CD8-positive, alpha-beta memory T cell (primary cell): ENCODE measurements at places on chromosomes 5 and 9. TPM values are rescaled to one million over a fixed set of nuclear protein-coding genes. Genes with fewer than 3 reads are reported as not detected.

Gene SLC36A2
- not detected for total RNA-seq

Gene LECT2
- not detected for total RNA-seq

Gene TEX48
- 0.86 TPM for total RNA-seq

Gene DEPDC1B
- 14.7 TPM for total RNA-seq

Gene PAPPA
- not detected for total RNA-seq

Gene SGCD
- total RNA-seq: 0.11 TPM

Gene GARIN3
- total RNA-seq: 0.29 TPM

Gene ANKRD18B
- total RNA-seq: not detected

Gene SPATA31D4
- not detected for total RNA-seq

Gene GRIN1
- not detected for total RNA-seq

Gene LCN12
- total RNA-seq: 1.3 TPM

Gene PSIP1
- total RNA-seq: 86.3 TPM

Gene CDH9
- not detected for total RNA-seq

Gene LCN9
- not detected for total RNA-seq

Gene GRXCR2
- total RNA-seq: not detected

DNA sequence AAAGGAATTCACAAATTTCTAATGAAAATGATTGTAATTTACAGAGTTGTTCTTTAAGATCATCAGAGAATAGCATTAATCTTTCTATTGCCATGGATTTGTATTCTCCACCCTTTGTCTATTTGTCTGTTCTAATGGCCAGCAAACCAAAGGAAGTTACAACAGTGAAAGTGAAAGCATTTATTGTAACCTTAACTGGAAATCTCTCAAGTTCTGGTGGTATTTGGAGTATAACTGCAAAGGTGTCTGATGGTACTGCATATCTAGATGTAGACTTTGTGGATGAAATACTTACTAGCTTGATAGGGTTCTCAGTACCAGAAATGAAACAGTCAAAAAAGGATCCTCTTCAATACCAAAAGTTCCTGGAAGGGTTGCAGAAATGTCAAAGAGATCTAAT lies 21.7 kb downstream of the RMI1 start:
- DNase-seq: no peak

- DNase-seq: no peak
Measured at GRCh38 chr5:26259081-26259480, 779.3 kb downstream of the CDH9 start.

GRCh38 chr9:108272349-108272899 lies 583.4 kb downstream of the ACTL7B start:
- DNase-seq: no peak

DNA sequence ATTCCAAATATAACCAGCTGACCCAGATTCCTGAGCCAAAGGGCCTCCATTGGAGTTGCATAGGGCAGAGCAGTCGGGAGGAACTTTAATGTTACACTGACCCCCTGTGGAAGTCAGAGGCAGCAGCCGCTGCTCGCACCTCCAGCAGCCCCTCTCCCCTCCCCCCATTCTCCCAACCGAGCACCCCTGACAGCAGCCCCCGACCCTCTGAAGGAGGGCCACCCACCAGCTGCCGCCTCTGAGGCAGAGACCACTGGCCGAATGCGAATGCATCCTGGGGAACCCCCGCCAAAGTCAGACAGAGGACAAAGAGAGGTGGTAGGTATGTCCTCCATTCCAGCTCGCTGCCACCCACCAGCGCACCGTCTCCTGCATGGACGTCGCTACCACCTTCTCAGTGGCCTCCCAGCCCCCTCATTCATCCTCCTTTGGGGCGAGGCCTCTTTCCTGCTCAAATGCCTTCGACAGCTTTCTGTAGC lies 231.0 kb downstream of the CDK5RAP2 start:
- no peak for DNase-seq

DNA sequence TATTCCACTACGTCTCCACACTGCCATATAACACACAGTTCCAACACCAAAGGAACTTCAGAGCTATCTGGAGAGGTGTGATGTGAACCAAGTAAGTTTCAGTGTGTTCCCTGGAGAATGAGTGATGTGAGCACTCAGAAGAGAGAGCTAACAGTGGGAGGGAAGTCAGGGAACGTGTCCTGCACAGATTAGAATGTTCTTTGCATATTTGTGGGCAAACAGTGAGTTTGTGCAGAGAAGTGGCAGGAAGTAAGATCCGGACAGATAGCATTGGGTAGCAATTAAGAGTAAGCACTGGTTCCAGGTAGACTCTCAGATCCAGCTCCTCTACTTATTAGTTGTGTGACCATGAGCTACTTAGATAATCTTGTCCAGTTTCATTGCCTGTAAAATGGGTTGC lies 206.4 kb downstream of the PDZD2 start:
- no peak for DNase-seq

- DNase-seq: no peak
Measured at GRCh38 chr9:107858260-107858659, 368.7 kb upstream of the KLF4 start.

GRCh38 chr9:4237748-4238511 lies 61.9 kb downstream of the GLIS3 start:
- no peak for DNase-seq

GRCh38 chr5:95256446-95256845 lies 28.4 kb downstream of the MCTP1 start:
- DNase-seq: no peak

- DNase-seq: no peak
Measured at GRCh38 chr9:78009186-78009585, 22.4 kb downstream of the GNAQ start.

- DNase-seq: no peak
Measured at GRCh38 chr9:90306158-90306557, 336.5 kb downstream of the DIRAS2 start.

- no peak for DNase-seq
Measured at GRCh38 chr9:96725576-96725975, 52.3 kb downstream of the ZNF510 start.

GRCh38 chr9:135048046-135048757 lies 39.3 kb upstream of the OLFM1 start:
- DNase-seq: no peak

DNA sequence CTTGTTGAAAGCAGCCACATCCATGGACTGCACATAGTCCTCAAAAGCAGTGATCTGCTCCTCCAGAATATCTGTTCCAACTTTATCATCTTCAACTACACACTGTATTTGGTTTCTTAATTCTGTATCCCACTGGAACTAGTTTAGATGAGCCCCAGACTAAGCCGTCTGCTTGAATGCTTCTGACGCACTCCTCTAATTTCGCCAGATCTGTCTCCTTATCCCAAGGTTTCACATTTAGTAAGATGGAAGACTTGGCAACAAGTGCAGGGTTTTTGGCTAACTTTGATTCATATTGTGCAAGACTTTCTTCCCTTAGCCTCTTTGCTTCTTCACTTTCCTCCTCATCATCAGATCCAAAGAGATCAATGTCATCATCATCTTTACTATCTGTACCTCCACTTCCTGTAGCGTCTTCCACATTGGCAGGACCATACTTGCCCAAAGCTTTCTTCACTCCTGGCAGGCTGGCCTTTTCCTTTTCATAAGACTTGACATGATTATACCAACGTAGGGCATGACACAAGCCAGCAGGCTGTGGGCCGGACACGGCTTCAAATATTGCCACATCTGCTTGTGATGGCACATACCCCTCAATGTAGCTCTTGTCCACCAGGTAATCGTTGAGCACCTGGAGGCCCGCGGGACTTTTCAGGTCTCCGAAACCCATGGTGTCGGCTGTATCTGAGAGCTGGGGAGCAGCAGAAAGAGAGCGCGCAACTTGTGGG lies 56.2 kb upstream of the PIK3R1 start:
- no peak for DNase-seq

GRCh38 chr9:134619983-134620661 lies 21.5 kb upstream of the COL5A1 start:
- no peak for DNase-seq

GRCh38 chr9:104080983-104081382 lies 13.1 kb upstream of the SMC2 start:
- no peak for DNase-seq

DNA sequence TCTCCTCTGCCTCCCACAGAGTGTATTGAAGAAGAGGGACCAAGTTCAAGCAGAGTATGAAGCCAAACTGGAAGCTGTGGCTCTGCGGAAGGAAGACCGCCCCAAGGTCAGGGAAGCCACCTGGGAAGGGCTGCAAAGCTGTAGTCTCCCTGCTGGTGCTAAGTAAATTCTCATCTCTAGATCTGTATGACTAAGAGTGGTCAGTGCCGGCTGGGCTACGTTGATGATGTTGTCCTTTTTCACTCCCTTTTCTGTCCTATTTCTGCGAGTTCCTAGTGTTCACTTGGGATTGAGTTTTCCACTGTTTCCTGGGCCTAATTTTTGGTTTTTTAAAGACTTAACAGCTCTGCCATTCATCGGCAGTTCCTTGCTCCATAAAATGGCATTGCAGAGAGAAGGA lies 39.8 kb downstream of the SLC46A2 start:
- DNase-seq: no peak

DNA sequence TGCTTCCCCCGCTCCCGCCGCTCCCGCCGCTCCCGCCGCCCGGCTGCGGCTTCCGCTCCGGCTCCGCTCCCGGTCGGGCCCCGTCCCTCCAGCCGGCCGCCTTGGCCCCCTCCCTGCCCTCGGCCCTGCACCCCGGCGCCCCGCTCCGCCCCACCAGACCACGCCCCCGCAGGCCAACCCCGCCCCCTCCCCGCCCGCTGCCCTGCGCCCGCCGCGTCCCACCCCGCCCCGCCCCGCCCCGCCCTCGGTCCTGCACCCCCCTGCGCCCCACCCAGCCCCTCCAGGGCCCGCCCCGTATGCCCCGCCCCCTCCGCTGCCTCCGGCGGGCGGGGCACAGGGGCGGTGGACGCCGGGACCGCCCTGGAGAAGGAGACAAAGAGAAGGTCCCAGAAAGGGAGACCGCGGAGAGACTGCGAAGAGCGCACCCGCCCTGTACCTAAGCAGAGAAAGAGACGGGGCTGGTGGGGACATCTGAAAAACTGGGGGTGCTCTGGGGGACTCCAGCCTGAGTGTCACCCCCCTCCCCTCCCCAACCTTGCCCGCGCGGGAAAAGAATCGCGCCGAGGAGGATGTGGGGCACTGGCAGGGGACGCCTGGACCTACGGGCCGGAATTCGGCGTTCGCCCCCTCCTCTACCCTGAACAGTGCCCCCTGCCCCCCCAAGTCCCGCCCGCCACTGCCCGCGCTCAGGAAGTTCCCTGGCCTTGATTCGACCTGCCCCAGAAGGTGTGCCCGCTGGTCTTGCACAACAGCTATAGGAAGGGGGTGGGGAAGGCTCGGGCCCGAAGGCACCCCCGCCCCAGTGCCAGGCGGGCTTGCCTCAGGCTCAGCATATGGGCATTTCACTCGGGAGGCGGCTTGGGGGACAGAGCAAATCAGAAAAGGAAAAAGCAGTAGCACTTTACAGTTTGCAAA lies 42.8 kb upstream of the STXBP1 start:
- DNase-seq: peak; percentile 56

GRCh38 chr9:96020300-96020791 lies 144.9 kb downstream of the ERCC6L2 start:
- no peak for DNase-seq

DNA sequence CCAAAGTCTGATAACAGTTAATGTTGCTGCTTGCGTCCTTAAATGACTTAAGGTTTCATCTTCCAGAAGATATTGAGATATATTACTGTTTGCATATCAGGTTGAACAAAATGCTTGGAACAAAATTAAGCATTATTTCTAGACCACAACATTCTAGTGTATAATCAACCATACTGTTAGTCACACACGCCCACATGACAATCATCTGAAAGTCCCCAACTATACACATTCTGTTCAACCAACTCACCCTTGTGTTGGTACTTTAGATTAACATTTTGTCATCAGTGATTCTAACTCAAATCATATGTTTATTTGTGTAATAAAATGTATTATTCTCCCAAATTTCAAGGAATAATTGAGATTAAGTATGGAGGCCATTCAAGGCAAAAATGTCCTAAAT lies 47.3 kb downstream of the LURAP1L start:
- DNase-seq: no peak

DNA sequence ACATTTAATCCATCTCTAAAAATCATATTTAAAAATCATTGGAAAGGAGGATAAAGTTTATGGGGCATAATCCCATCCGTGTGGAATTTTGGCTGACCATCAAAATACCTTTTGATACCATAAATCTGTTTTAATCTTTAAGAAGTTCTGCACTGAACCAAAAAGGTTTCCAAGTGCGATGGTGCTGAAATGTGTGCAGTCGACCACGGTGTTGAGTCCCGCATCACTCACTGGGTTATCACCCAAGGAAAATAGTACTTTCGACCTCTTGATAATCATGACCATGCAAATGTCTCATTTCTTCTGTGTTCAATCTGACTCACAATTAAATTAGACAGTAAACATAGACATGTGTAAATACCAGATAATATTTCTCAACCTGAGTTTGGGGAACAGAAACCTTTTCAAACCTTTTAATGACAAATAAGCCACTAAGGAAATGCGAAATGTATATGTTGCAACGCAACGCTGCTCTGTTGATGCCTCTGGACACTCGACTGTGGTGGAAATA lies 62.0 kb upstream of the CDH6 start:
- no peak for DNase-seq

GRCh38 chr9:114078781-114079156 lies 669 bp upstream of the AMBP start:
- DNase-seq: no peak

- DNase-seq: no peak
Measured at GRCh38 chr9:114433720-114434255, 46.0 kb upstream of the AKNA start.

DNA sequence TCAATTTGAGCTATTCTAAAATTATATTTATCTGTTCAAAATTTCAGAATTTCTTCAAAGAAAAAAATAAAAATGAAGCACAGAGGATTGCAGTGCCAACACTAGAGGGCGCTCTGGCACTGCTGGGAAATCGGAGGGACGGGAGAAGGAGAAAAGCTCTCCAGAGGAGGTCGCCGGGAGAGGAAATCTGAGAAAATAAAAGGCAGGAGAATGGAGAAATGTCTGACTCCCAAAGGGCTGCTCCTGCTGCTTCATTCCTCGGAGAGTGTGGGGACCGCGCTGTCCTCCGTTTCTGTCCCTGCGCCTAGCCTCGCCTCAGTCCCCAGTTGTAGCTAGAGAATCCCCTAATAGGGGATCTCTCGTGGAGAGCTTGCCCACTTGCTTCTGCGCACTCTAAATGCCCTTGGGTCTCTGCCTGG lies 40.0 kb upstream of the ARSB start:
- peak; percentile 27 for DNase-seq

DNA sequence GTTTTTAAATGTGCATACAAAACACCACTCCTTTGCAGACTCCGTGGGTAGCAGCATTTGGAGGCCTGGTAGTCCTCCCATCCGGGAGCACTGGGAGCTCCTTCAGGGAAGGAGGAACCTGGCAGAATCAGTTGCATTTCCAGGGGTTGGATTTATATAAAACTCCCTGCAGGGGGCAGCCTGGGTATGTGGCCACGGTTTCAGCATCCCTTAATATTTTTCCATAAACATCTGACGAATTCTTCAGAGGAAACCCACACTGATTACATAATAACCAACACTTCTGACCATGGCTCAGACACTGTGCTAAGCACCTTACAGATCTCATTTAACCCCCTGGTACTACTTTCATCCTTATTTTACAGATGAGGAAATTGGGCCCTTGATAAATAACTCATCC lies 6.1 kb upstream of the AFAP1L1 start:
- DNase-seq: no peak

- no peak for DNase-seq
Measured at GRCh38 chr5:80189201-80189600, 66.6 kb downstream of the SERINC5 start.
